Activated CD4-positive, CD25-positive, alpha-beta regulatory T cell treated with anti-CD3 and anti-CD28 coated beads, Interleukin-2, amount 50 U/mL, for 16 hours (primary cell): ENCODE measurements at places on chromosomes 6 and 20.

DNA sequence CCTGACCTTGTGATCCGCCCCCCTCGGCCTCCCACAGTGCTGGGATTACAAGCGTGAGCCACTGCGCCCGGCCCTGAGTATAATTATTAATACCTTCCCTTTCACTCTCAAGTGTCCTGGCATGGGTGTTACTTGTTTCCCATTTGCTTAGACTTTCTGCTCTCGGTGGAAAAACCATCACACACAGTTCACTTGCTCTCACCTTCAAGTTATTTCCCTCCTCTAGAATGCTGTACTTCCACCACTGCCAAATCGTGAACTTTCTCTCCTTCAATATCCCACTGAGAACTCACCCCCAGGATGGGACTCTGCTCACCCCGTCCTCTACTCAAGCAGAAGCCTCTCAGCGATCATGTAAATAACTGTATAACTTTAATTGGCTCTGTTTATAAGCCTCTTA, 4.6 kb upstream of the HIVEP1 start:
- no peak for DNase-seq

DNA sequence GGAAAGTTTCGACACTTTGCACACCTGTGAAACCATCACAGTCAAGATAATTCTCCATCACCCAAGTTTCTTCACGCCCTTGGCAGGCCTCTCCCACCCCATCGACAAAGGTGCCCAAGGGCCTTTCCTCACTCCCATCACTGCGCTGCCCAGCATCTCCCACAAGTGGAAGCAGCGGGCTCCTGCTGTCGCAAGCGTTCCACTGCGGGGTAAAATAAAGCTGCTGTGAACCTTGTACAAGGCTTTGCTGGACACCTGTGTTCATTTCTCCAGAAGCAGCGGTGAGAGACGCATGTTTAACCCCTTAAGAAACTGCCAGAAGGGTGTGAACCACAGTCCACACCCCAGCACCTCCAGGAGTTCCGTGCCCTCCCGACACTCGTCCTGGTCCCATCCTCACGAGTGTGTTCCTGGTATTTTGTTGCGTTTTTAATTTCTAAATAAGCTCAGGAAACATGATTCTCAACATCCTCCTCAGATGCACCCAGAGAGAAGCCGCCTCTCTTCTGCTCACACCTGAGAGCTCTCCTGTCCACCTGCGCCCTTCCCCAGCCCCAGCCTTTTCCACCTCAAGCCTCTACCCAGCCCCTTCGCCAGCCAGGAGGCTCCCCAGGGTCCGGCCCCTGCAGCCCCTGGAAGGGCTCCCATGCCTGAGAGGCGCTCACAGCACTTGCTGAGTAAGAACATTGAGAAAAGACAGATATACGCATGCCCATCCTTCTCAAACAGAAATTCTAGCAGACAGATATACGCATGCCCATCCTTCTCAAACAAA, 97.5 kb downstream of the TAF4 start:
- no peak for DNase-seq

- no peak for DNase-seq
These were observed 15.2 kb downstream of the CTCFL start for GRCh38 chr20:57509665-57510237.

DNA sequence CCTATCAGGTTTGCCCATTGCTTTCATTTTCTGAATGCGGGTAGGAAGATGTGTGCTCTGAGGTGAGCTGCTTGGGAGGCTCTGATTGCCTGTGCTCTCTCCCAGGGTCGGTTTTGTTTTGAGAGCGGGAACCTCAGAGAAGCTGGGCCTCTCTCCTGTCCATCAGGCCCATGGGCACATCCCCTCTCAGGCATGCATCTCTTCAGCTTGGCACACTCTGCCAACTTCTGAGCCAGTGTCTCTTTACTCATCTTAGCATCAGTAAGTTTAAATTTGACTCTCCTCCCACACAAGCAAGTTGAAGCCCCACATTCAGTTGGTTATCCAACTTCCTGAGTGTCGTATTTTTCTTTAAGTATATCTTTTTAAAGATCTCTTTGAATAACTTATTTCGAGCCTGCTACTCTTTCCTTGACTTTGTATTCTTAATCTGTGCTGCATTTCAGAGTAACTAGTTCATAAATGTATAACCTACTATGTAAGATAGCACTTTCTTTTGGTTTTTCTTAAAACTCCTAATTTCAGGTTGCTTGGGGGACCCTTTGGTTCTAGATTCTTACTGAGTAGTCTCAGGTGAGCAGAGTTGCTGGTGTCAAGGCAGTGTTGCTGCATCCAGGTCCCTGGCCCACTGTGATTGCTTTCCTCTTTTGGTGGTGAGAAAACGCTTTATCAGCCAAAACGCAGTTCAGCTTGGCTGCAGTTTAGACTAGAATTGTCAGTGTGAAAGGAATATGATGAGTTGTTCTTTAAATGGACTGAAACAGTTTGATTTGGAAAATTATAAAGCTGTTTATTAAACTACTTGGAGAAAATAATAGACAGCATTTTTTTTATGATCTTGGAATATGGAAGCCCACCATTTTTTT, 54.8 kb downstream of the SNX9 start:
- DNase-seq: no peak

GRCh38 chr20:39107741-39108140, 145.6 kb downstream of the DHX35 start:
- DNase-seq: no peak

GRCh38 chr6:112005013-112005371, 48.9 kb upstream of the CCN6 start:
- no peak for DNase-seq

DNA sequence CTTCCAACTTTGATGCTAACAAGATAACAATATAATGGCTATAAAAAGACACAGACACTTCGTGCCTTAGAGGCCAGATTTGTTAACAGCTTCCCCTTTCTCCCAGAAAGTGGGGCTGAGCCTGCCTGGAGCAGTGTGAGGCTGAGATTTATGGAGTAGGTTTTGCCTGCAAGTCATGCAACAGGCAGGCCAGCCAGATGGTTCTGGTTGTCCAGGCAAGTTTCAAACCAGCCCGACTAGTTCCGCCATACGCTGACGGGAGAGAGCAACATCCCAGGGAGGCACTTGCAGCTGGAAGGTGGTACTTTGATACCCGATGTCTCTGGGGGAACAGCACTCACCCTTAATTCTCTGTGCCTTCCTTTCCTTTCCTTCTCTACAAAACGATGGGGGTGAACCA, 81.3 kb upstream of the NAA20 start:
- no peak for DNase-seq

- no peak for DNase-seq
These were observed 11.3 kb upstream of the SERPINB1 start for GRCh38 chr6:2852921-2853322.

DNA sequence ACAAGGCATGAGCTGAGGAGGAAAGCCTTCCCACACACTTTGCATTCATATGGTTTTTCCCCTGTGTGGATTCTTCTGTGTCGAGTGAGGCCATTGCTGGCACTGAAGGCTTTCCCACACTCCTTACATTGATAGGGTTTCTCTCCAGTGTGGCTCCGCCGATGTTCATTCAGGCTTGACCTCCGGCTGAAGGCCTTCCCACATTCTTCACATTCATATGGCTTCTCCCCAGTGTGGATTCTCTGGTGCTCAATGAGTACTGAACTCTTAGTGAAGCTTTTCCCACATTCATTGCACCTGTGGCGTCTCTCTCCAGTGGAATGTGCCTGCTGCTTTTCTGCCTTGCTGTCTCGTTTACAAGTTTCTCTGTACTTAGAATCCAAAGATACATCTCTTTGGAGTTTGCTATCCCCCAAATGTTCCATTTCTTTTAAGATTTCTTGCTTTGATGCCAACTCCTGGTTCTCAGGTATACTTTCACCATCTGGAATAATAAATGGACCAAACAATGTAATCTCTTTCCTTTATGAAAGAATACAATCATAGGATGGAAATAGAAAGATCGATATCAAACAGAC, 9.5 kb downstream of the ZSCAN31 start:
- DNase-seq: no peak

GRCh38 chr6:54515713-54516112, 207.5 kb downstream of the TINAG start:
- no peak for DNase-seq

GRCh38 chr20:13515796-13516558, 122.8 kb downstream of the TASP1 start:
- DNase-seq: no peak

- no peak for DNase-seq
These were observed 206.4 kb upstream of the HDDC2 start for GRCh38 chr6:125507987-125508655.

- no peak for DNase-seq
These were observed 257.5 kb upstream of the TCF21 start for GRCh38 chr6:133631421-133631820.

DNA sequence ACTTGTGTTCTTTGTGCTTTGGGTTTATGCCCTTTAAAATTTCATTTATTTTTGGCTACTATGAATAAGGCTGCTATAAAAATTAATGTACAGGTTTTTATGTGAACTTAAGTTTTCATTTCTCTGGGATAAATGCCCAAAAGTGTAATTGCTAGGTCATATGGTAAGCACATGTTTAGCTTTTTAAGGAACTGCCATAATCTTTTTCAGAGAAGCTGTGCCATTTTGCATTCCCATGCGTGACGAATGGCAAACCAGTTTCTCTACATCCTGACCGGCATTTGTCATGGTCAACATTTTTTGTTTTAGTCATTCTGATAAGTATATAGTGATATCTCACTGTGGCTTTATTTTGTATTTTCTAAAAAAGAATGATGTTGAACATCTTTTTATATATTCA, 236.0 kb upstream of the SGK1 start:
- DNase-seq: no peak

- DNase-seq: no peak
These were observed 228.7 kb upstream of the SLC35B3 start for GRCh38 chr6:8664070-8664469.

- DNase-seq: no peak
These were observed 260.5 kb upstream of the JARID2 start for GRCh38 chr6:14985366-14985765.

DNA sequence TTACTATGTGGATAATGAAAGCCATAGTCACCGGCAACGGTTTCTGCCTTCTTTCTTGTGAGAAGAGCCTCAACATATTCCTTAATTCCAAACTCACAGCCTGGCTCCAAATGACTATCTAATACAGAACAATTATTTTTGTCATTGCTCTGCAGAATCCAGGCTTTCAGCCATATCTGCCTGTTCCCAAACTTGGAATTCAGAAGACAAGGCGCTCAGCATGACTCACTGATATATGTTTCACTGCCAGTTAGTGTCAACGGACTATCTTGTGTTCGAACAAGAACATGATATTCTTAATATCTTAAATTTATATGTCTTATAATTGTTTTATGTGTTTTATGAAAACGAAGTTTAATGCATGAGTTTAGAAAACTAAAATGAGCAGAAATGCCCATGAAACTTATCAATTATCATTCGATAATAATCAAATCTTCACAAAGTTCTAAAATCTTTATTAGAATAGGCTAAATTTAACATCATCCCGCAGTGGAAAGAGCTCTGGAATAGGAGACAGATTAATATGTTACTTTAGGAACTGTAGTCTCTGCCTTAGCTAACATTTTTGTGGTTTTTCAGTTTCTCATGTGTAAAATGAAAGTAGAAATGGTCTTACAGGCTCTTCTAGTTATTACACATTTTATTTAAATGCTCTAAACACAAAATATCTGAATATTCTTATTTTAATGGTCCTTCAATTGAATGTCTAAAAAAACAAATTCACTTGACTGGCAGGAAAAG, 669.3 kb upstream of the GJE1 start:
- no peak for DNase-seq

DNA sequence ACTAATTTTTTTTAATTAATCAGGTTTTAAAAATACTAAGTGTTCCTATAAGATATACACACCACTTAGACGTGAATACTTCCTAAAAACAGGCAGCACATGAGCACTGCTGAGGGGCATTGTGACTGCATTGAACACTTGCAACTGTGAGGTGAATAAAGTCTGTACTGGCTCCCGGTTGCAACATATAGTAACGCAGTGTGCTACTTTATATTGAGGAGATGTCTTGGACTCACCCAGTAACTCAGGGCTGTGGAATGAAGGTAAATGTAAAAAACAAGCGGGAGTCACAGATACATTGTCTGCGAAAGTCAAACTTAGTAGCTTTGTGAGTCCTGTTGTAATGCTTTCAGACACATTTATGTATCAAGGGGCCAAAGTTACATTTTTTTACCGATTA, 17.0 kb upstream of the HLA-A start:
- no peak for DNase-seq

GRCh38 chr6:98924647-98925046, 23.1 kb downstream of the FBXL4 start:
- DNase-seq: no peak

GRCh38 chr20:50726955-50727791, 4.2 kb upstream of the PARD6B start:
- DNase-seq: no peak

GRCh38 chr6:100116411-100117194, 122.6 kb upstream of the MCHR2 start:
- no peak for DNase-seq

DNA sequence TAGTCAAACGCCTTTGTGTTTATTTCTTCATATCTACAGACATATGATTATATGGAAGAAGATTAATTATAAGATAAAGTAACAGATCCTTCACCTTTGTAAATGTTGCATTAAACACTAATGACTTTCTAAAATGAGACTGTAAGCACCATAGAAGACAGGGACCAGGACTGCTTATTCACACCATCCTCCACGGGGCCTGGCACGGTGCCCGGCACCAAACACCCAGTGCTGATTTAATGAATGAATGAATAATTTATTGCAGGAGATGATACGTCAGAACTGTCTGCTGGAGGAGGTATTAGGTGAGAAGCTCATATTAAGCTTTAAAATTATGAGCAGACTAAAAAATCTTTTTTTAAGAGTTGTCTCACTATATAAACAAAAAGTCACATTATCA, 88.3 kb downstream of the SLX4IP start:
- no peak for DNase-seq

- no peak for DNase-seq
These were observed 6.9 kb downstream of the PI3 start for GRCh38 chr20:45181639-45182038.

DNA sequence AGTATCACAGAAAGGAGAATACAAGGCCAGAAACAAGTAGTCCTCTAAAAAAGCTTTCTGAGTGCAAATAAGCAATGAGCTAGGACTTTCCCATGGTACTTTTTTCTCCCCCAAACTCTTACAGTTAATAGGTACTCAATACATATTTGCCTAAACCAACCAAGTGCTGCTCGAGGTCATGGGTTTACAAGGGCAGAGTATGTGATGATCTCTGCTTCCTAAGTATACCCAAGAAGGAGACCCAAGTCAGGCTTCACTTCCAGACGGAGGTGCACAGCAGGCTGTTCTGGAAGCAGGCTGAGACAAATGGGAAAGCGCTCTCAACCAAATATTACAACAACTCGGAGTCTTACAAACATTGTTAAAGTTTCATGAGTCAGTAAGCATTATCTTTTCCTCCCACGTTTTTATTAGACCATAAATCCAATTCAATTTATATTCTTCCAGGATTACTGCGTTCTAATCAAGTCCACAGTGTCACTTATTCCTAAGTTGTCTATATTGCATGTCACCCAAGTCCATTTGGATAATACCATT, 8.1 kb downstream of the FYN start:
- no peak for DNase-seq

- no peak for DNase-seq
These were observed 867 bp downstream of the EBF4 start for GRCh38 chr20:2693286-2694007.
